Stimulated activated CD8-positive, alpha-beta memory T cell treated with anti-CD3 and anti-CD28 coated beads, Interleukin-2, amount 100 ng/mL, for 1 hour (primary cell): ENCODE measurements at places on chromosomes 2 and 18.

DNA sequence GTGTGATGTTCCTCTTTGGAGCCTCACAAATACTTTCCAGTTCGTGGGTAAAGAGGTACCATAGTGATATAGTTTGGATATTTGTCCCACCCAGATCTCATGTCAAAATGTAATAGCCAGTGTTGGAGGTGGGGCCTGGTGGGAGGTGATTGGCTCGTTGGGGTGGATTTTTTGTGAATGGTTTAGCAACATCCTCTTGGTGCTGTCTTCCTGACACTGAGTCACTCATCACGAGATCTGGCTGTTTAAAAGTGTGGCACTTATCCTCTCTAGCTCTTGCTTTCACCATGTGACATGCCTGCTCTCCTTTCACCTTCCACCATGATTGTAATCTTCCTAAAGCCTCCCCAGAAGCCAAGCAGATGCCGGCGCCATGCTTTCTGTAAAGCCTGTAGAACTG lies 3.0 kb upstream of the CCDC93 start:
- no peak for DNase-seq

GRCh38 chr18:65938592-65939372 lies 188.0 kb downstream of the CDH7 start:
- no peak for DNase-seq

- DNase-seq = no peak
Measured at GRCh38 chr2:9010866-9011265, 7.4 kb upstream of the MBOAT2 start.

DNA sequence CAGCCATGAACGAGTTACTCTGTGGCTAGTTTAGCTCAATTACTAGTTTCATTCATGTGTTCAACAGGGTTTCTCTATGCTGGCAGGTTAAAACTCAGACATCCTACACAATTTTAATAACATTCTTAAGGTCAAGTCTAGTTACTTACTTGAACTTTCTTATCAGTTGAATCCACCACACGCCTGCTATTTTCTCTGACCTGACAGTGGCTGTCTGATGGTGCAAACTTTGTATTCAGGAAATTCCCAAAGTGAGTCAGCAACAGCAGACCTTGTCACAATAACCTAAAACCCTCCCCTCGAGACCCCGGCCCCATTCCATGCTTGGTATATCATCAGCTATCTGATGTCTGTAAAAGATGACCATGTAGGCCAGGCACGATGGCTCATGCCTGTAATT lies 20.8 kb upstream of the CIDEA start:
- DNase-seq = no peak

DNA sequence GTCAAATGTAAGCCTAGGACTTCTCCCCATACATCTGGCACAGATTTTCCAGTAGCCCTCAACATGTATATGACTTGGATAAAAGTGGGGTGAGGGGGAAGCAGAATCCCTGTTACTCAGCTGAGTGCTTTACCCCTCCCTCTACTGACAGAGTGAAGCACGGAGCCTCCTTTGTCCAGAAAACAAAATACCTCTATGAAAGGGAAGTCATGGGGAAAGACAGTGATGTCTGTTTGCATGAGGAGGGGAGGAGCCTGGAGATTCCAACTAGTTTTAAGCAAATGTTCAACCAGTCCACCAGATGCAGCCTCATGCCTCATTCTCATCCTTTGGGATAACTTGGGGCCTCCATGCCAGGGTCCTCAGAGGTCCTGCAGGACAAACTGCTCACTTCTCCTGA lies 203.9 kb downstream of the SMAD2 start:
- no peak for DNase-seq

DNA sequence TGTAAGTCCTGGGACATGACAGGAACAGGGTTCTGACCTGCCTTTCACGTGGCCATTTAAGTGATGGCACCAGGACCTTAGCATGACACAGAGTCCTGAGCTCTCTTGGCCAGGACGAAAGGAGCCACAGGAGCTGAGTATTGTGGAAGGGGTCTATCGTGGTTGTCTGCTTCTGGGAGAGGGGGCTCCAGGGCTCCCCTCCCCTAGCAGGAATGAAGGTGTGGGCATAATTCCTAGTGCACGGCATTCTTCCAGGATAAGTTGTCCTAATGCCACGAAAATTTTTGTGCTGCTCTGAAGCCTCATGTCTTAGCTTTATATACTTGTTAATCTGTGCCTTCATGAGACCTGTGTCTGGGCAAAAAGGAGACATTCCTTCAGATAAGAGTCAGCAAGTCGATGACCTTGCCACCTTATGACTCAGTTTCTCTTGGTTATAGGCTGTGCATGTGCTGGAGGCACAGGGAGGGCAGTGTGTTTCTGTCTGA lies 17.1 kb downstream of the GATA6 start:
- no peak for DNase-seq

- DNase-seq = no peak
Measured at GRCh38 chr2:128263902-128264331, 54.8 kb downstream of the HS6ST1 start.

DNA sequence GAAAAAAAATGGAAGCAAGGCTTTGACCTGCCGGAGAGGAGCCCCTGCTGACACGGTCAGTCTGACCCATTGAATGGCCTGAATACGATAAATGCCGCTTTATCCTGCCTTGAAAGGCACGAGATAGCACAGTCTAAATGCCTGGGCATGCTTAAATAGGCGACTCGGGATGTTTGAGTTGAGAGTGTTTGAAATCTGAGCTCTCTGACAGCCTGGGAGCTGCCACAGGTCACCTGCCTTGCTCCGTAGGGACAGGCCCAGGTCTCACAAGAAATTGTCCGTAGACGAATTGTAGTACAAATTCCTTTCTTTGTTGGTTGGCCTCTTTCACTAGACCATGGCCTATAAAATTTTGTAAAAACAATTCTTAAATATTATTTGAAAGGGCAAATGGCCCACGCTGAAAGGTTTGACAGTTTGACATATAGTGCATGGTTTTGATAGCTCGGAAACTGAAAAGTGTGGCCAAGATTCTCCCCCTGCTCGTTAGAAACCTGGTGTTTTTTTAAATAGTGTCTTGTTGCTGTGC lies 72.8 kb downstream of the MEIS1 start:
- no peak for DNase-seq

DNA sequence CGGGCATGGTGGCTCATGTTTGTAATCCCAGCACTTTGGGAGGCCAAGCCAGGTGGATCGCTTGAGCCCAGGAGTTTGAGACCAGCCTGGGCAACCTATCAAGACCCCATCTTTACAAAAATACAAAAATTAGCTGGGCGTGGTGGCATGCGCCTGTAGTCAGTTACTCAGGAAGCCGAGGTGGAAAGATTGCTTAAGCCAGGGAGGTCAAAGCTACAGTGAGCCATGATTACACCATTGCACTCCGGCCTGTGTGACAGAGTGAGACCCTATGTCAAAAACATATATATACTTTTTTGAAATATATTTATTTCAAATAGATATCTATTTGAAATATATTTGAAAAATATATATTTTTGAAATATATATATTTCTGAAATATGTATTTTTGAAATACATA lies 10.9 kb downstream of the OSBPL1A start:
- DNase-seq = no peak

DNA sequence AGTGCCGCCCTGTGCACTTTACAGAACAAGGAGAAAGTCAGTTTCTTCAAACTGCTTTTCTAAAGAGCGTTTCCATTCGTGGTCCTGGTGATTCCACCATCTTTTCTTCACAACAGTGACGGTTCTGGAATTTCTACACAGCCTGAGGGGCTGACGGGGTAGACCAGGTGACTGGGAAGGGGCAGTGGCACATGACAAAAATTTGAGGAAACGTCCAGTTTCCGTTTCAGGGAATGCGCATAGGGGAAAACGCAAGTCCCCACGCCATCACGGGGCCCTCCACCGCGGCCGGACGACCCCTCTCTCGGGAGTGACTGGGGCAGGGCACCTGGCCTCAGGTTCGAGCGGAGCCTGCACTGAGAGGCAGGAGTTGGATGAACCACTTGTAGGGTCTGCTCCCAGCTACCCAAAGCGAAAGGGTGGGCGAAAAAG lies 980 bp upstream of the SPTBN1 start:
- DNase-seq = no peak

DNA sequence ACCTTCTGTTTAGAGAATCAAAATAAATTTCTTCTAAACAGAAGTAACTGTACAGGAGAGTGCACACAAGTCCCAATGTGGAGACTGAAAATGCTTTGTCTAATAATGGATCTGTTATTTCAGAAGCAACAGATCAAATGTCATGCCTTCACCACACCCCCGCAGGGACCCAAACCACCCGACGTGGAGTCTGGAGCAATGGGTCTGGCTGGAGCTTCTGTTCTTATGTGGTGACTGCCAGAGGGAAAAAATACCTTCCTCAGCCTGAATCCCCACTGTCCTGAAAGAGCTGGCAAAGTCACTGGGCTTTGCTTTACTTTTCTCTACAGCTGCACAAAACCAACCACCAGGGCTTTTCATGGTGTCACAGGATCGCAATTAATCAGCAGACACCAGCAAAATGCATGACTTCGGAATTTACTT lies 119.0 kb upstream of the ZFP36L2 start:
- DNase-seq = no peak

DNA sequence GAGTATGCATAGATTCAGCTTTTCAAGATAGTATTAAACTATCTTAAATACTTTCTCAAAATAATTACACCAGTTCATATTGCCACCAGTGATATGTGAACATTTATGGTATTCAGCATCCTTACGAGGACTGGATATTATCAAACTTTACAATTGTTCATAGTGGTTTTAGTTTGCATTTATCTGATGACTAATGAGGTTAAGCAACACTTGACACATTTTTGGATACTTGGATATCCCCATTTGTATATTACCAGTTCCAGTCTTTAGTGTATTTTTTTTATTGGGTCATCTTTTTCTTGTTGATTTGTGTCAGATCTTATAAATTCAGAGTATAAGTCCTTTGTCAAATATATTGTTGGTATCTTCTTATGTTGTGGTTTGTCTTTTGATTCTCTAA lies 128.4 kb downstream of the ASXL3 start:
- DNase-seq = no peak
